Esophagus mucosa (tissue), 1 donor: ENCODE measurements at places on chromosomes 4 and X. TPM values are rescaled to one million over a fixed set of nuclear protein-coding genes. Genes with fewer than 3 reads are reported as not detected.

GRCh38 chr4:38751341-38752010, 31.3 kb downstream of the TLR10 start:
- ATAC-seq = no peak

GRCh38 chr4:127809173-127809800, 27.2 kb downstream of the HSPA4L start:
- ATAC-seq = no peak

- ATAC-seq = peak; percentile 48
These were observed 12.8 kb downstream of the AIMP1 start for GRCh38 chr4:106329041-106329618.

GRCh38 chr4:19472666-19473065, 779.0 kb upstream of the SLIT2 start:
- ATAC-seq = no peak

GRCh38 chr4:143381189-143382118, 44.8 kb downstream of the GAB1 start:
- peak; percentile 91 for ATAC-seq

The NSUN7 gene
- total RNA-seq = 2.0 TPM

DNA sequence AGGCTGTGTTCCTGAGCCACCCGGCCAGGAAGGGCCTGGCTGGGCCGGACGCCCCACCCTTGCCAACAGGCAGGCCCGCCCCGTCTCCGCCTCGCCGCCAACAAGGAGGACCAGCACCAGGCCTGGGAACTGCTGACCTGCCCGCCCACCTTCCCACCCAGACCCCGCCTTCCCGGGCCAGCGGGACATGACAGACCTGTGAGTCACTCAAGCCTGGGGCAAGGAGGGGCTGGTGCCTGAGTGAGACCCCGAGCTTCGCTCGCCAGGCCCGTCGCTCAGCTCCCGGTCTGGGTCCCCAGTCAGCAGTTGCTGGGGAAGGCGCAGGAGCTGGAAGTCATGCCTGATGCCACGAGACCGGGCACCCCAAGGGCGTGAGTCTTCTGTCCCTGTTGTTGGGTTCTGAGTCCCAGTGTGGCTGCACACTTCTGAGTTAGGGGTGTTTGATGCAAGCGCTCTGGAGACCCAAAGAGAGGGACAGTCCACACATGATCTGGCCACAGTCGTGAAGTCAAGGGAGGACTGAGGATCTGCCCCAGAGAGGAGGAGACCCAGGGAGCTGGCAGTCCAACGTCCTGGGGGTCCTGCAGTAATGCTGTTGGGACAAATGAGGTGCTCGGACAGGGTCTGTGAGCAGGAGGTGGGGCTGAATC, at the start of gene DNASE1L1:
Gene DNASE1L1 (minus strand): TSS at position 33 of the 650 bp plus-strand sequence. CDS start 3,686 bp downstream, outside the sequence.
- ATAC-seq = peak; percentile 75

GRCh38 chrX:1182211-1182610, 30.2 kb downstream of the CRLF2 start:
- ATAC-seq = no peak

The TLR2 gene
- total RNA-seq = 7.0 TPM

The ARHGAP24 gene
- total RNA-seq = 6.1 TPM

GRCh38 chrX:137926090-137926489, 360.2 kb downstream of the ZIC3 start:
- ATAC-seq = no peak

- no peak for ATAC-seq
These were observed 98.9 kb downstream of the FRMPD4 start for GRCh38 chrX:12237131-12237530.

The ARMCX4 gene
- total RNA-seq = 3.1 TPM

The NDUFC1 gene
- 68.2 TPM for total RNA-seq

- no peak for ATAC-seq
These were observed 134.4 kb upstream of the CPEB2 start for GRCh38 chr4:14867847-14868246.

DNA sequence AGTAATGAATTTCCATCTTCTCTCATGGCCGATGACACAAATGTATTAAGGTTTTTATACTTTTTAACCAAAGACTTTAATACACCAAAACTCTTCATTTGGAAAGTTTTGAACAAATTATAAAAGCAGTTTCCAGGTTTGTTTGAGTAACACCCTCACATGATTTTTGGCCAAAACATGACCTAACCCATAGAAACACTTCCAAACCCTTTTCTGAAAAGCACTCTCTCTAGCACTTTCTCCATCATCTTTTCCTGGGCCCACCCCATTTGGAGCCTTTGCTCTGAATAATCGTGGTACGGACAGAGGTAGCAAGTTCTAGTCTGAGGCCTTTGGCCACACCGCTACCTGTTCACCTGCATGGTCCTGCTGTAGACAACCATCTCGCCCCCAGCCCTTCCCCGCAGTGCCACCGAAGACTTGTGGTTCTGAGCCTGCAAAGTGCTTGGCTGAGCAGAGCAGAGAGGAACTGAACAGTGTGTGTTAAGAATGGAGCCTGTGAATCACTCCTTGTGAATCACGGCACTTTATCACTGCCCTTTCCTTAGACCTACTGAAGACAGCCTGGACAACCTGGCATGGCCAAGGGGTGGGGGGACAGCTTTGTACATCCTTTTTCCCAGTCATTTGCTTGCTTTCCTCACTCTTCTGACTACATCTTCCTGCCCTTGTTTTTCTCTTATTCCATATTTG, 181.8 kb downstream of the PTTG2 start:
- ATAC-seq = peak; percentile 41

The C4orf33 gene
- 17.9 TPM for total RNA-seq

DNA sequence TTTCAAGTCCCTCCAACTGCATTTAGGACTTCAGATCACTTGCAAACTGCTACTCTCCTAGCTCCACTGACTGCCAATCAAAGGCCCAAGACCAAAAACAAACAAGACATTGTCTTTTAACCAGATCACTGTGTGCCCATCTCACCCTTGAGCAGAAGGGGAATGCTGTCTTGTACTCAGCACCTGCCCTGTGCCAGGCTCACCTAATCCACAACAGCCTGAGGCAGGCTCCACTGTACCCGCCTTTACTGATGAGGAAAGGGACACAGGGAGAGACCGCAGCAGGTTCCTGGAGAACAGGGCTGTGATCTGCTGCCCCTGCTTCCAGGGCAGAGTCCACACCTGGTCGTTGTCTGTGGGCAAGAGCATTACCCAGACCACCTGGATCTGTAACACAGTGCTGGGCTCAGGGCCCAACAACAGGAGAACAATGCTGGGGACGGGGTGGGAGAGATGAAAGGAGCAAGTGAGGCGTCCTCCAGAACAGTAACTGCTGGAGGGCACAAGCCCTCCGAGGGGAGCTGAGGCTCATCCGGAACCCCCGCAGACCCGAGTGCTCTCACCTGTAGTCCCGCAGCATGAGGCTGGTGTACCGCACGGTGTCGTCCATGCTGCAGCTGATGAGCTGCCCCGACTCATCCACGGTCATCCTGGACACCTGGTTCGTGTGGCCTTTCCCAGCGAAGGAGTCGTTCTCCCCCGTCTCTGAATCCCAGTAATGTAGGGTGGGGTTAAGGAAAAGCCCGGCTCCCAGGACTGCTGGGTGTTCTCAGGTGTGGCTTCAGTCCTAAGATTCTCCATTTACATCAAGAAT, 33.9 kb downstream of the WDR1 start:
- ATAC-seq = no peak

DNA sequence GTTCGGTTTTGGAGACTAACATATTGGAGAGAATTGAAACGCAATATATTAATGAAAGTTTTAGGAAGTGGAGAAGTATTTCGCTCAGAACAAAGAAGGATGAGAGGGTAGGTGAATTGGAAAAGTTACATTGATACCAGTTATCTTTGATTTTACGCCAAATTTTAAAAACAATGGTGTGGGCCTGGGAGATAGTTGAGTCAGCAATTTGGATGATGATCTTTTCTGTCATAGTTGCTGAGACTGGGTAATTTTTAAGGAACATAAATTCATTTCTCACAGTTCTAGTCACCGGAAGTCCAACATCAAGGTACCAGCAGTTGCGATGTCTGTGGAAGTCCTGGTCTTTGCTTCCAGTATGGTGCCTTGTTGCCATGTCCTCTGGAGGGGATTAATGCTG, 644.8 kb upstream of the LCORL start:
- ATAC-seq = no peak

- ATAC-seq = no peak
These were observed 10.5 kb downstream of the TBCK start for GRCh38 chr4:106305435-106306055.

- ATAC-seq = no peak
These were observed 10.9 kb upstream of the TMPRSS11D start for GRCh38 chr4:67894659-67895058.

The MAGEB2 gene
- not detected for total RNA-seq

DNA sequence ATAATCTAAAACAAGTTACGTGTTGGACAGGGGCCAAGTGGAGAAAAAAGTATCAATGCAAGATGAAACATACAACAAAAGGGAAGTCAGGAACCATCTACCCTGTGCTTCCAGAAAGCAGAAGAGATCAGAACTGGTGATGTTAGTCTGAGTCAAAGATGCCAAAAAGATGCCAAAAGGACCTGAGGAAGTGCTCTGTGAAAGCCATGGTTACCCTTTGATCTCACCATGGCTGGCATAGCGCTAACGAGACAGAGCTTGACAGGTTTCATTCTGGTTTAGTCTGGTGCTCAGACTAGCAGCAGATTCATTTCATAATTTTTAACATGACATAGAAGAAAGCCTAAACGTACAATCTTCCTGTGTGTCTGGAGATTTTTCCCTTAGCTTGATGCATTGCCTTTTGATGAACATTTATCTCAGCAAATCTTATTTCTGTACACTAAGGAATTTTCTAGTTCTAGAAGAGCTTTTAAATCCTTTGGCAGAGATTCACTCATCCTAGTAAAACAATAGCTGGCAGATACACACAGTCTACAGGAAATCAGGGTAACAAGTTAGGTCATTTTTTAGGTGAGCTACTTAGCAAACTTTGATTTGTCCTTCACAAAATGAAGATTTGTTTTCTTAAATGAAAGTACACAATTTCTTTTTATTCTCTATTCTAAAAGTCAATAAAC, 87.7 kb downstream of the COL25A1 start:
- no peak for ATAC-seq

DNA sequence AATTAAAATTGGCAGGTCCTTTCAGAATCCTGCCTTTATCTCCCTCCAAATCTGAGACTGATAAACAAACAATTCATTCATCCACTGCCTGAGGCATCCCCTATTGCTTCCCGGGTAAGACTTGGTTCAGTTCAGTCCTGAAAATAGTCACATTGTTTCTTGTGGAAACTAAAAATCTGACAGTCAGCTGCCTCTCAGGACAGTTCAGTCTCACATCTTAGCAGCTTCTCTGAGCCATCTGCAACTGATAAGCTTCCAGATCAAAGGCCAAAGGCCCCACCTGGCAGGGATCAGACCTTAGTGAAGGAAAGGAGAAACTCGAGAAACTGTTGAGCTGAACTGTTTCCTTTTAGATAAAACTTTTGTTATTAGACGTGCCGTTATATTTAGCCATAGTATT, 264.5 kb downstream of the IL15 start:
- no peak for ATAC-seq

DNA sequence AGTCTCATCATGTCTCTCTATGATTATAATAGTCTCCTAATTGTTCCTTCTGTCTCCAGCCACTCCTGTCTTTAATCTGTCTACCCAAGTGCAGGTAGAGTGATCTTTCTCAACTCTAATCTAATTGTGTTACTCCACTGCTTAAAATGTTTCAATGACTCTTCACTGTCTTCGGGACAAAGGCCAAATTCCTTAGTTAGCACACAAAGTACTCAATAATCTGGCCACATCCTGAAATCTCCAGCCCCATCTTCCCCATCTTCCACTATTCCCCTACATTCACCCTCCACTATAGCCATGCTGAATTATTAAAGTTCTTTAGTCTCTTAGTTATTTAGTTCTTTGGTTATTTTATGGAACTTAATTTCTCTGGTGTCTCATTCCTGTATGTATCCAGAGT, 353.3 kb downstream of the OPHN1 start:
- ATAC-seq = no peak

The NALF2 gene
- 0.60 TPM for total RNA-seq

The NAT8L gene
- total RNA-seq = 0.04 TPM

- ATAC-seq = no peak
These were observed 43.7 kb downstream of the TMPRSS11E start for GRCh38 chr4:68490826-68491457.

GRCh38 chr4:130056286-130056685, 960.3 kb downstream of the C4orf33 start:
- no peak for ATAC-seq

DNA sequence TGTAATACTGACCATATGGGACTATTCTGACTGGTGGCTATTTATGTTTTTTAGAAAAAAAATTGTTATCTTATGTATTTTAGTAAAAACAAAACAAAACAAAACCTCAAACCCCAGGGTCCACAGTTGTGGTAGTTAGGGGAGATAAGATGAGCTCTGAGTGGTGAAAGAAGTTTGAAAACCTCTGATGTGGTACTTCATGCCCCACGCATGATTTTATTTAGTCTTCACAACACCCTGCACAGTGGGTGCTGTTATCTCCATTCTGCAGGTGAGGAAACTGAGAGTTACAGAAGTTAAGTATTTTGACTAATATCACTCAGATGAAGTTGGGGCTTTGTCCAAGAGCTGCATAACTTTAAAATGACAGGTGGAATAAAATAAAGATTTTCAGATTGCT, 230.6 kb upstream of the TRPC5 start:
- ATAC-seq = no peak

DNA sequence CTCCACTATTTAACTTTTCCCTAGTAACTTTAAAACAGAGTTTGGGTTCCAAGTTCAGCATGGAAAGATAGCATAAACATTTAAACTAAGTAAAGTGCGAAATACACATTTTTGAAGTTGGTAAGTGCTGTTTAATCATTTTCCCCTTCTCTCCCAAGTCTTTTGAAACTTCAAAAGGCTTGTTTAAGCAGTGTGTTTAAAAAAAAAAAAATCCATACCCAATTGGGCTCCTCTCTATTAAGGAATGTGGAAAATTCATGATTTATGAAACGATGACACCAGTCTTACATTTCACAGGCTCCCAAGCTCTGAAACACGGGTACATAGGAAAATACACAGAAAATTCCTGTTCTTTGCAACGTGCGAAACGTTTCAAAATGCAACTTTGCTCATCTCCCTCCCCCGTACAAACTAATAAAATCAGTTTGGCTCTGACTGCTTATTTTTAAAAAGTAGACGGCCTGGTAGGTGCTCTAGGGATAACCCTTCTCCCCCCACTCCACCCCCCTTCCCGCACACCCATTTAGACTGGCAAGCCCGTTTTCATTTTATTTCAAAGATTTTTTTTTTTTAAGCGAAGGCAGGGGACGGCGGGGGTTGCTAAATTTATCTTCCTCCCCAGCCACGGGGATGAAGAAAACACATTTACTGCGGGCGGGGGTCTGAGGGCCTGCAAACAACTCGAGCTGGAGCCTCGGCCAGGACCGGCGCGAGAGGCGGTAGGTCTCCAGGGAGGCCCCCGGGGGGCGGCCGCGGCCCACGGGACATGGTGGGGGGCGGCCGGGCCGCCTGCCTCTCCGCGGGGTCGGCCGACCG, 786 bp upstream of the ZFX start:
- ATAC-seq = no peak

DNA sequence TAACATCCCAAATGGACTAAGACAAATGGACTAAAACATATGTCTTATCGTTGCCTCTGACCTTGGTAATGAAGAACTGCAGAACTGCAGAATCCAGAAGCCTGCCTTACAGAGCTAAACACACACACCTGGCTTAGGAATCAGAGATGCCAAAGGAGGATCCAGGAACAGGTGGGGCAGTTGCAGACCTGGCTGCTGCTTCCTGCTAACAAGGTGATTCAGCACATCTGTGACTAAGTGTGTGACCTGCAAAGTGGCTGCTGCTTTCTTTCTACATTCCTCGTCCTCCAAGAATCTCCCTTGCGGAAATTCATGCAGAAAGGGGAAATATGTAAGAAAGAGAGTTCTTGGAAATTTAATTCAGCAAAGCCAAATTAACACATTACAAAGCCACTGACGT, 96.8 kb upstream of the NLGN4X start:
- peak; percentile 83 for ATAC-seq

- no peak for ATAC-seq
These were observed 866.5 kb upstream of the INTU start for GRCh38 chr4:126766241-126766640.

The CXorf49 gene
- total RNA-seq = 0.40 TPM
